ENCODE measurements at places on chromosomes 1 and 21.

DNA sequence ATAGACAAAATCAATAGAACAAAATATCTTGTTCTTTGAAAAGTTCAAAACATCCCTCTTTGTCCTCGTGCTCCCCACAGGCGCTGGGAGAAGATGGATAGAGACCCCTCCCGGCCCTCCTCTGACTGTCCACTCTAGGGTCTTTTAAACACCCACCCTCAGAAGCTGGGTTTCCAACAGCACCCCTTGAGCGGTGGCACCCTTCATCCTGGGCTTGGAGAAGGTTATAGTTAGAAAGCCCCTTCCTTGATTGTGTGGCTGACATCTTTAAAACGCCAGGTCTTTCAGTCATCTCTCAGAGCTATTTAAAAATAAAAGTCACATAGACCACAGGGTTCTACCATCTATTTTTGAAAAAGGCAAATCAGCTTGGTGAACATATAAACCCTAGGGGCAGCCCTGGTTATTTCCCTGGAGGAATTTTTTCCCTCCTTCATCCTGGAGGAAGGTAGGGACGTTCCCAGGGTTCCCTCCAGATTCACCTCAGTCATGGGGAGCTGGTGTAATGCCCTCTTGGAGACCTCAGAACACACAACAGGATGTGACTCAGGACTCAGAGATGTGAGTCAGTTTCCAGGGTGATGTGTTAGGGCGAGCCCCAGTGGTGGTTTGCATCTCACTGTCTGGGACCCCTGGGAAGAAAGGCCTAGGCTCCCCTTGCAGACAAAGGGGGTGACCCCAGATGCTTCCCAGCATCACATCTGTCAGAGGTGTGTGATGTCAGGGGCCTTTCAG lies 138.5 kb downstream of the CLIC6 start:
- DNase-seq: peak; percentile 46

DNA sequence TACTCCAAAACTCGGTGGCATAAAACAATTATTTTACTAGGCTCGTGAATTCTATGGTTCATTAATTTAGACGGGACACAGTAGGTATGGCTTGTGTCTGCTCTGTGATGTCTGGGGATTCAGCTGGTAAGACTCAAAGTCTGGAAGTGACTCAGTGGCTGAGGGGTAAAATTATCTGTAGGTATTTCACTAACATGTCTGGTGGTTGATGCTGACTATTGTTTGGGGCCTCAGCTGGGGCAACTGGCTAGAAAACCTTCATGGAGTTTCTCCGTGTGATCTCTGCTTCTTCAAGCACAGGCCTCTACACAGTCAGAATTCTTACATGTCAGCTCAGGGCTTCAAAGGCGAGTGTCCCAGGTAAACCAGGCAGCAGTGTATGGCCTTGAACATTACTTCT lies 41.2 kb upstream of the KLF17 start:
- DNase-seq: no peak

GRCh38 chr1:248045209-248045608 lies 1.4 kb upstream of the OR2L3 start:
- no peak for DNase-seq

DNA sequence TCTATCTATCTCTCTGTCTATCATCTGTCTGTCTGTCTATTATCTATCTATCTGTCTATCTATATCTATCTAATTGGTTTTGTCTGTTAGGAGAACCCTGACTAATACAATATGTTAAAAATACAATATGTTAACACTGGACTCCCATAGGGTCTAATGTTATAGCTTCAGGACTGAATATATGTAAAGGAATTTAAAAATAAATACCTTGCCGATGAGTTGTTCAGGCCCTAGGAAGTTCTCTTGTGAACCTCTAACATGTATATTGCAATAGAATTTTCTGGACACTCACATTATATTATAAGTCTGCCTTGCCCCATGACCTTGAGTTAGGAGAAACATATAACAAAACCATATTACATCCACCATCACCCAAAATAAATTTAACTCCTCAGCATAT lies 900.6 kb downstream of the NCAM2 start:
- no peak for DNase-seq

DNA sequence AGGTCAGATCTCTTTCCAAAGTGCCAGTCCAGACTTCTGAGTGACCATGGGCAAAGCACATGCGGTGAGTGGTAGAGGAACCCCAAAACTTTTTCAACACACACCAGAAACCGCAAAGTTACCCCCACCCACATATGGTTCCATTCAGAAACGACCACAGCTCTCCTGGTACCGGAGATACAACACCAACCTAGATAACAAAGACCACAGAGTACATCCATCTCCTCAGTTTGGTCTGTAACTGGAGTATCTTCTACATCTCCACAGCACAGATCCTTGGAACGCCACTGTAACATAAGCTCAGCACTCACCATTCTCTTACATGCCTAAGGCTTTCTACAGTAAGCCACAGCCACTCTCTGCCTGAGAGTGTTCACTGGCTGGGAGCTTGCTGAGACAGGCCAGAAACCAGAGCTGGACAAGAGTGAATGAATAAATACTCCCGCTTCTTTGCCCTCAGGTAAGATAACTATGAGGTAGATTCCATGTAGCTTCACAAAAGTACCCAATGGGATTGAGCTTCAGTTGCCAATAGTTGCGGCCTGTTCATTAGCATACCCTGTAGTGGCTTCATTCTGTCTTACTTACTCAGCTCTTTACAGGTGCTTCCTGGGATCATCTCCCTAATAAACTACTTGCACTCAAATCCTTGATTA lies 81.8 kb downstream of the SMYD3 start:
- DNase-seq: no peak

DNA sequence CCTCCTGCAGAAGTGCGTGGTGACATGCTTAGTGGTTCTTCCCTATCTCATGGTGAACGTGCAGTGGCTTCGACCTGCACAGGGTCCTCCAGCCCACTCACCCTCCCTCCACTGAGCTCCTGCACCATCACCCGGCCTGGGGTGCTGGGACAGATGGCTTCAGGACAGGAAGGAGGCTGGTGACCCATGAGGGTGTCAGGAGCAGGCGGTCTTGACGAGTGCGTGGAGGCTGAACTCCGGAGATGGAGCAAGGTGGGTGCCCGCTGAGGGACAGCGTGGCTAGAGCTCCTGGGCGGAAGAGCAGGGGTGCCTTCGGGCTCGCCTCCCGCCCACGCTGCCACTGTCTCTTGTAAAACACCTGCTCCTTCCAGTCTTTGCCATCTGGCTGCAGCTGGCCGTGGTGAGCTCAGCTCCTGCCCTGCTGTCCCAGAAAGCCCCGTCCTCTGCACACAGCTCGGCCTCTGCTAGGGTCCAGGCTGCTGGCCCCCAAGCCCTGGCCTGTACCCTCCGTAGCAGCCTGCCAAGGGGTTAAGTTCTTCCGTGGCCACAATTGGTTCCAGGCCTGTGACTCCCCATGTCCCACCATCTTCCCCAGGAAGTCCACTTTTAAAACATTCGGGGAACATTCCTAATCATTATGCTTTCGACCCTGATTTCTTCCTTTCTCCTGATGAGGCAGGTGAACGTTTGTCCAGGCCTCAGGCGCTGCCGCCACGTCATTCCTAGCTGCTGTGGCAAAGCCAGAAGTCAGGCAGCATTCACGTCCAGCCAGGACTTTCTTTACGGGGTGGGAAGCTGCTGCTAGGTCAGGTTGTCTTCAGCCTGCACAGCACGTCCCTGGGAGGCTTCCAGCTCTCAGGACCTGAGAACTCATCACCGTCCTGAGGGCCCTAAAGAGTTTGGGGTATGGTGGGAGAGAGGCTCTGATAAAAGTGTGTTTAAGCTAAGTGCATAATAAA lies 8.1 kb downstream of the KRTAP10-1 start:
- DNase-seq: no peak

DNA sequence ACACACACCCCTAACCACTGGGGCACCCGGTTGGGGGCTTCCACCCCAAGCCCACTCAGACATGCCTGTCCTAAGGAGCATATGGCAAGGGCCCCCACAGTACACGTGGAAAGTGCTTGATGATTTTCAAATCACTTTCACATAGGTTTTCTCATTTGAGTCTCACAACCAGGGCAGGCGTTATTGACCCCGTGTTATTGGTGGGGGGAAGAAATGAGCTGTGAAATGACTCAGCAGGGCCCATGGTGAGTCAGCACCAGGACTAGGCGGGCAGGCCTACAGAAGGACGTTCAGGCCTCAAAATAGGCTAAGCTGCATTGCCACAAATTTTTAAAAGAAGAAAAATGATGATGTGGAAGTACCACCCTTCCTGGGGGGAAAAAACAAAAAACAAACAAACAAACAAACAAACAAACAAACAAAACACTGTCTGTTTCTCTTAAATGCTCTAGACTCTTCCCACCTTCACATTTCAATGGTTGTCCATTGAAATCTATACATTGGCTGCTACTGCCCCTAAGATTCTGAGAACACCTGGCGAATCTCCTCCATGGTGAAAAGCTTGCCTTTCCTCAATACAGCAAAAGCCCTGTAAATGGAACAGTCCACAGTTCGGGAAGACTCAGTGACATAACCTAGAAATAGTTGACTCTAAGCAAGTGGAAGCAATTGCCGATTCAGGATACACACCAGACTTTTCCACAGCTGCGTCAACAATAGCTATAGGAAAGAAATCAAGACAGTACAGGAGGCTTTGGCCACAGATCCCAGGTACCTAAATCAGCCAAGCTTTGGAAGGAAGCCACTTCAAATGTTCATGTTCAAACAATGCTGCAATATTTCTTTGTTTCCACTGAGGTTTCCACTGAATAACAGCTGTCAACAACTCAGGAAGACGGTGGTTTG lies 234.7 kb downstream of the TOMM20 start:
- DNase-seq: peak; percentile 18

DNA sequence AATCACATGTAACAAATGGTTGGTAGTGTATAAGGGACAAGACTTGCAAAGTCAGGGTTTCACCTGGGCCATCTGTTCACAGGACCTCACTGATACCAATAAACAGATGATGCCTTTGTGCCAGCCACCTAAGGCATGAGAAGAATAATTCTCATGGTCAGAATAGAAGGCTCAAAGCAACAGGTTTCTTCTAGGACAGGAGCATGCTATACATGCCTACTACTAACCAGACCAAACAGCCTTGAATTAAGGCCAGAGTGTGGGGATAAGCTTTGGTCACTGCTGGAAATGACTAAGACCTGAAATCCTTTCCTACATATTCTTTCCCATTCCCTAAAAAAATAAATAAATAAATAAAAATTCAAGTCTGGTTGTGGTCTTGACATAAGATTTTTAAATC lies 17.5 kb downstream of the PSMB2 start:
- no peak for DNase-seq

DNA sequence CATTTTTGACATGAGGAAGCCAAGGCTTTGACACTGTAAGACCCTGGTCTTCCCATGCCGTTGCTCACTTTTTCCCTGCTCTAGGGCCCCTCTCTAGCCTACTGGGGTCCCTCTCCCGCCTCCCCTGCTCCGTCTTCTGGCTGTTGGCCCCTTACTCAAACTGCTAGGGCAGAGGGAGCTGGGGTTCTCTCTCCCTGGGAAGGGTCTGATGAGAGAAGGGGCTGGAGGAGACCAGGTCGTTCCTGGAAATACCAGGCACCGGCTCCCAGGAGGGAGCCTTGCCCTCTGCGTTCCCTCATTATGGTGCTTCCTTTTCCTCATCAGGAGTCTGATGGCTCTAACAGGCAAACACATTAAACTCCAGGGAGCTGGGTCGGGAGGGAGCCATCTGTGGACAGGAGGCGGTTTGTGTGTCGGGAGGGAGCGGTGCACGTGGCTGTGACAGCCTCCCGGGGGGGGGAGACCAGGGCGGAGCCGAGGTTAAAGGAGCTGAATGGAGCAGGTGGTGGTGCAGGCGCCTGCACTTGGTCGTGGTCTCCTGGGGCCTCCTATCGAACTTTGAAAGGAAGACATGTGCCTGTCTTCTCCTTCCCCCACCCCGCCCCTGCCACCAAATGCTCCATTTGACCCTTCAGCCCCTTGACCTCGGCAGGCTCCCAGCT lies 35.4 kb upstream of the LHX4 start:
- no peak for DNase-seq

- no peak for DNase-seq
These were observed 40.7 kb upstream of the CXADR start for GRCh38 chr21:17472182-17472581.

DNA sequence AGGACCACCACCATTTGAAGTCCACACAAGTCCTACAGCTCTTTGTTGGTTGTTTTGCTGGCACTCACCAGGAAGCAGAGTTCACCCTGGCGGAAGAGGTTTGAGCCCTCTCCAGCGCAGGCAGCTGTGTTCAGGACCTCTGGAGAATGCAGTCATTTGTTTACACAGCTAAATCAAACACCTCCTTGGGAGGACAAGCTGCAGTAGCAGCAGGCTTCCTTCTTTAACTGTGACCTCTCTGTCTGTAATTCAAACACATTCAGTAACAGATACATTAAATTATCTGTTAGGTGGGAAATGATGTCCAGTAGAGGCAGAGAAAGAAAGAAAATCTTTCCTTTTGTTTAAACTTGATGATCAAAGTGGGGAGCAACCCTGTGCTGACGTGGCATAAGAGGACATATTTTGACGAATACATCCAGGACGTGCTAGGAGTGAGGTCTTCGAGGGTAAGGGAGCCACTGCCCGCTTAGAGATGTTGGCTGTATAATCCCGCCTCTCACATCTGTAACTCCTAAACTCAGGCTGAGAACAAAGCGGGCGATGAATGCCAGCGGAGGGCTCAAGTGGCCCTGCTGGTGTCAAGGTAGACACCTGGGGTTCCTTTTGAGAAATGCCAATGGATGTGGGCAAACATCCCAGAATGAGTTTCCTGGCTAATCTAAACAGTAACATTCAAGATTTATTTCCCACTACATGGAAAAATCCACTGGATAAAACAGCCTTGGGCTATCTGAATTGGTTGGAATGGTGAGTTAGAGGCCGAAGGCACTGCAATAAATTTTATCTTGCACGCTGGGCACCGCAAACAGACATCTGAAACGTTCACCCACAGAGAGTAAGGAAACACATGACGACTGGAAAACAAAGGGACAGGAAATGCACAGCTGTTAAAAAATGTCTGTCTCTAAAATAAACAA lies 51.7 kb downstream of the ABCA4 start:
- no peak for DNase-seq

DNA sequence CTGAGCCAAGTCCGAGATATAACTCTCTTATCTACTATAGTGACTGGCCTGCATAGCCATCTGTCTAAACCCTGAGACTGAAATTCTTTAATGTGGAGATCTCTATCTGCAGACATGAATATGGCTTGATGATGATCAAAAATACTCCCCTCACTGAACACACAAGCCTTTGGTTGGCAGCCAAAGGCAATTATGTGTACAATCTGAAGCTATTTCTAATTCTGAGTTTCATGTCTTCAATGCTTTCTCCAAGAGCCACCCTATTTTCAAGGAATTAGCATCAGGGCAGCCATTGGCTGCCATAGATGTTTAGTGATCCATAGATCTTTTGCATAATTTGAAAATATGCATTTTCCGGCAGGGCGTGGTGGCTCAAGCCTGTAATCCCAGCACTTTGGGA lies 168.2 kb downstream of the TGFB2 start:
- no peak for DNase-seq

Data from stimulated activated CD4-positive, alpha-beta T cell treated with anti-CD3 and anti-CD28 coated beads, Interleukin-2, amount 100 ng/mL, for 48 hours (primary cell).